HAP-1 (cell line): ENCODE measurements at places on chromosomes 4 and X.

- DNase-seq = no peak
Observed at GRCh38 chr4:57410331-57411052, 300.3 kb upstream of the IGFBP7 start.

DNA sequence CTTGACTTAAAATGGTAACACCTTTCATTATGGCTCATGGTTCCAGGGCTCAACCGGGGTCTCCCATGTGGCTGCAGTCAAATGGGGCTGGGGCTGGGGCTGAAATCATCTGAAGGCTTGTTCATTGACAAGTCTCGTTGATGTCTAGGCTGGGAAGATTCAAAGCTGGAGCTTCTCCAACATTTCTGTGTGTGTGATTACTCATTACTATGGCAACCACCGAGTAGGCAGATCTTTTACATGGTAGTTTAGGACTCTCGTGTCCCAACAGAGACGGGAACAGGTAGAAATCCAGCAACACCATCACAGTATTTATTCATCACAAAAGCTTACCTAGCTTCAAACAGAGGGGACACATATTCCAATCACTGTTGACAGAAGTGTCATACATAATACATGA, 7.8 kb downstream of the YTHDC1 start:
- DNase-seq = peak; percentile 25

- no peak for DNase-seq
Observed at GRCh38 chrX:136046295-136047015, 61.2 kb downstream of the SLC9A6 start.

- DNase-seq = no peak
Observed at GRCh38 chrX:70426286-70427278, 3.5 kb downstream of the GDPD2 start.

DNA sequence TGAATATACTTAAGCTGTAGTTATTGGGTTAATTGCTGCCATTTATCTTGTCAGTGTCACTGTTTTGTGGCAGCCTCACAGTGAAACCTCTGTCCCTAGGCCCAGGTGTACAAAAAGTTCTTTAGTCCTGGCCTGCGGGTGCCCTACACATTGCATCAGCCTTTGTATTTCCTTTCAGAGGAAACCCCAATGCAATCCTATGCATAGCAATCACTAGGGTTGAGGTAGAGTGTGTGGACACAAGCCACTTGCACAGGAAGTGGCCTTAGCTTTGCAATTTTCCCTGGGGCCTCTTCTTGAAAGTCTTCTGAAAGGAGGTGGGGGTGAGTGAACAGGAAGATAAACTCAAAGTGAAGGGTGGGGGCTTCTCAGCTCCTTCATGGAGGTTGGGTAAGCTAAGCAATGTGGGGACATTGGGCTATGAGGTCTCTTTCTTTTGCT, 27.8 kb downstream of the VSIG4 start:
- no peak for DNase-seq

DNA sequence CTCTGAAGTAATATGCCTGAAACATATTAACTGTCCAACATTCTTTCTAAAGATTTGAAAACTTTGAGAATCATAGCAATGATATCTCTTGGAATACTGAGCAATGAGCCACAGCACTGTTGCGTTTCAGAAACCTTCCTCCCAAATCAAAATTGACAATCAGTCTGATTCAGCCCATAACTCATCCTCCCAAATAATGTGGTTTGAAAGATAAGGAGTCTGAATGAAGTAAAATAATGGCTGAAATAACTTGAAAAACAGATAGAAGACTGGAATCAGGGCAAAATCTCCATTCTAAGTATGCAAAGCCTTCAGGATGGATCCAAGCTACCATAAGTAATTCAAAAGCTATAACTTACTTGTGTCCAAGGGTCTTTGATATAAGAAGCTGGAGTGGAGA, 98.6 kb upstream of the PLS3 start:
- DNase-seq = no peak

GRCh38 chrX:100748108-100748507, 16.2 kb upstream of the SYTL4 start:
- no peak for DNase-seq

DNA sequence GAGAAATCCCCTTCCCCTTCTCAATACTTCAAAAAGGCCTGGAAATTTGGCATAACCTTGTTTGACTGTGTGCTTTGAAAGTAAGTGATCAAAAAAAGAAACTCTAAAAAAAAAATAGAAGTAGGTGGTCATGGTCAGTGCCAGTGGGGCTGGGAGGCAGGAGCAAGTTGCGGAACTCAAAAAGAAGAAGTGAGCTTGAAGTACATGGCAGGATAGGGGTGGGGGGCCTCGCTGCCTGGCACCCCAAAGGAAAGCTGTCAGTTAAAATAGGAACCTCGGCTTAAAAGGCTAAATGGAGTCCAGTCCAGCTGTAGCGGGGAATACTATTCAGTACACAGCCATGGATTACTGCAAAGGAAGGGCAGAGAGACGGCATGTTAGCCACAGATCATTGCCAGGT, 12.2 kb upstream of the NKRF start:
- no peak for DNase-seq

GRCh38 chr4:25310066-25310802, 2.3 kb upstream of the ZCCHC4 start:
- peak; percentile 62 for DNase-seq
